ENCODE measurements at places on chromosomes 4 and X.

- DNase-seq = no peak
Measured at GRCh38 chrX:41785685-41786084, 61.7 kb downstream of the GPR82 start.

DNA sequence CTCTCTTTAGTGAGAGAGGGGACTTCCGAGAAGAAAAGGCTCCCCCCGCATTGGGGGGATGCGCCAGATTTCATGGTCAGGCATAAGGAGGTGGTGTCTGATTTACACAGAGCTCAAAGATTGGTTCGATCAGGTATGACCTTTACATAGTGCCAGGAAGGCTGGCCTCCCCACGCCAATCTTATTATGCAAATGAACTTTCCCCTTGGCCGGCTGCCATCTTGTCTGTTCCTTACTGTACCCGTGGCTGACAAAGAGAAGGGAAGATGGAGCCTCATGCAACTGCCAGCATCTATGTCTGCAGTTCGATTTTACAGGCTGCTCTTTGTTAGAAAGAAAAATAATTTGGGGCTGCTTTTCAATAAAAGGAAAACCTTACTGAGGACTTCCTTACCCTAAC lies 197.2 kb downstream of the GPM6A start:
- no peak for DNase-seq

DNA sequence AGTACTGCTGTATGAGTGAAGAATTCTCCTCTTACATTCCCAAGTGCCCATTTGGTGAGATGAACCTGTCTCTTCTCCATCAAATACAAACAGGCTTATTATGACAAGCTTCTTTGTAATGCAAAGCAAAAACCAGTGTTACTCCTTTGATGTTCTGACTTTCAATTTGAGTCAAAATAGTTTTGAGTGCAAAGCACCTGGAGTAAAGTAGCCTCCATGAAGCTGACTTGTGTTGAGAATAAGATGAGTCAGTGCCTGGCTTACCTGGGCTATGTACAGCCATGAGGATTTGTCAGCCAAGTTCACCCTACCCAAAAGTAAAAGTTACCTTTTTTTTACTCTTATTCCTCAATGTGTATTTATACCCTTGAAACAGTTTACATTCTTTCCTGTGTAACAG lies 132.5 kb upstream of the FMR1 start:
- no peak for DNase-seq

DNA sequence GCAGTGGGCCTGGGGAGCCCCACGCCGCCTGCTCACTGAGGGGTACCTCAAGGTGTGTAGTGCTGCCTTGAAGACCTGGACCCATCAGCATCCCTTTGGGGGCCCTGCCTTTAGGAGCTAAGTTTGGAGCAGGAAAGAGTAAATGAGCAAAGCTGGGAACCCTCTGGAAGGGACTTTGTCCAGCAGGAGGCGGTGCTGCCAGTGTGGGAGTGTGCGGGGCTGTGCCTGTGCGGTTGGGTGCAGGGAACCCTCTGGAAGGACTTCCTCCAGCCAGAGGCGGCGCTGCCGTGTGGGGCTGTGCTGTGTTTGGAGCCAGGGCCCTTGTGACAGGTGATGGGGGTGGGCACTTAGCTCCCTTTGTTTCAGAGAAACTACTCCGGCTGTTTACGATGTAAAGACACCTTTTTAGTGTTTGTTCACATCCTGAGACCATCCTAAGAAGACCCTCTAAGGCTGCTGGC lies 25.8 kb downstream of the RGS12 start:
- DNase-seq = no peak
